CD4-positive, alpha-beta T cell treated with Interleukin-2 at 100 ng/mL for 4 hours (primary cell): ENCODE measurements at places on chromosomes 1 and 21.

- DNase-seq = no peak
Measured at GRCh38 chr1:67827688-67828087, 5.6 kb downstream of the GNG12 start.

DNA sequence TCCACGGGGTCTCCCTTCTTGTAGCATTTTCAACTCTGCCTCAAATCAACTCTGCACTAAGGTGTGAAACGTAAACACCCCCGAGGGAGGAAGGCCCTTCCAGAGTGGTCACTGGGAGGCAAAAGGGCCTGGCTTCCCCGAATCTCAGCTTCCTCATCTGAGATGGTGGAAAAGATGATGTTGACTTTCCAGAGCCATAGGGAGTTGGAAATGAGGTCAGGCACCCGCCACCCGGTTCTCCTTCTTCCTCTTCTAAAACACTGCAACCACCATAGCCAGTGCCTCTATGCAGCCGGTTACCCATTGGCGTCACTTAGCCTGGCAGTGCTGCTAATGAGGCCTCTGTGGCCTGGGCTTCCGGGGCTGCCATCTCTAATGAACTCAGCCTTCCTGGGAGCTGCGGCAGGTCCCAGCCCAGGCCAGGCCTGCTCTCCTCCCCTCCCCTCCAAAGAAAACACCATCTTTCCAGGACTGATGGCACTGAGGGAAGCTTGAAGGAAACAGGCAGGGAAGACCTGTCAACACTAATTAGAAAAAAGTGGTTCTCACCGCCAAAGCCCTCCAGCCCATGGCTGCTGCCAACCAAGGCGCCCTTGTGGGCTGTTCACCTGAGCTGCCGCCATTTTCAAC, 175.0 kb downstream of the KAZN start:
- no peak for DNase-seq

- DNase-seq = no peak
Measured at GRCh38 chr1:45622524-45623394, 1.1 kb downstream of the CCDC17 start.

GRCh38 chr1:11474826-11475225, 4.1 kb upstream of the DISP3 start:
- no peak for DNase-seq

- no peak for DNase-seq
Measured at GRCh38 chr1:87240661-87241285, 87.9 kb upstream of the LMO4 start.

DNA sequence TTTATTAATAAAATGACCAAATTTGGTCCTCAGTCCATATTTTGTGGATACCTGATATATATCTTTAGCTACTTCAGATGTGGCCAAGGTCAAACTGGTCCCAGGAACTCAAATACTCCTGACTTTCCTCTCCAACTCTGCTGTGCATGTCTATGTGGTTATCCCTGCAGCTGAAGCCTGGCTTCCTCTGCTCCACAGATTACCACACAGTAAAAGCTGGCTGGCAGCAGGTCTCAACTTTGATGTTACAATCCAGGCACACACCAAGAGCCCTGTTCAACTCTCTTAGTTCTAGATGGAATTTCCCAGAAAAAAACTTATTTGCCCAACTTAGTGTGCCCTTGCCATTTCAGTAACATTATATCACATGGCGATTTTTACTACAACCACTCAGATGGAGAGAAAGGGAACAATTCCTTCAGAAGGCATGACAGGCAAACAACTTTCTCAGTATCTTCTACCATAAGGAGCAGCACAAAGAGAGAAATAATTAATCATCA, 479.5 kb downstream of the PLPP3 start:
- DNase-seq = no peak

GRCh38 chr1:100134872-100135271, 1.9 kb downstream of the TRMT13 start:
- no peak for DNase-seq

- no peak for DNase-seq
Measured at GRCh38 chr1:172496678-172497077, 36.3 kb upstream of the SUCO start.
